ENCODE measurements at places on chromosomes 16 and 17. TPM values are rescaled to one million over a fixed set of nuclear protein-coding genes. Genes with fewer than 3 reads are reported as not detected.

- DNase-seq: no peak
These were observed 192.3 kb upstream of the MAF start for GRCh38 chr16:79792664-79793351.

DNA sequence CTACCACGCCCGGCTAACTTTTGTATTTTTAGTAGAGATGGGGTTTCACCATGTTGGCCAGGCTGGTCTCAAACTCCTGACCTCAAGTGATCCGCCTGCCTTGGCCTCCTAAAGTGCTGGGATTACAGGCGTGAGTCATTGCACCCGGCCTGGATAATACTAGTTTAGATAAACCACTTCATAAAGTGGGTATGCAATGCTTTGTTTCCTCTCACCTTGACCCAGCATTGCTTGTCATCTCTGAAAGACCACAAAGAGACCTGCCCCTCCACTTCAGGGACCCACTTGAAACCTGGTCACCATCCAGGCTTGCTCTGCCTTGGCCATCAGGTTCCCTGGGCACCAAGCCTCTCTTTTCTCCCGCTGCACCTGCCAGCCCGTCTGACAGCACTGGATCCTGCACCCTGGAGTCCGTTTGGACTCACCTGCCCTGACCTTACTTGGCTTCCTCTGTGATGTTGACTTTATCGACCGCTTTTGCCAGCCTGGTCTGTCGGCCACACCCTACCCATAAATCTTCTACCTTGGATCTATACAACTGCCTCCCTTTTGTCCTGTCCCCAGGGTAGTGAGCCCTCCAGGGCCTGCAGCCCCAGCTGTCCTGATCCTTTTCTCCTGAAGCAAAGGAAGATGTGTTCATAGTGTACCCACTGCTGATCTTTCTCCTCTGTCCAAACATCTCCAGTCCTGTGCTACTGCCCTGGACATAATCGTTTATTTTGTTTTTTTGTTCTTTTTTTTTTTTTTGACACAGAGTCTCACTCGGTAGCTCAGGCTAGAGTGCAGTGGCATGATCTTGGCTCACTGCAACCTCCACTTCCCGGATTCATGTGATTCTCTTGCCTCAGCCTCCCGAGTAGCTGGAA is 12.7 kb upstream of the ZG16 start:
- peak; percentile 63 for DNase-seq

GRCh38 chr17:69724238-69724637 is 309.7 kb downstream of the MAP2K6 start:
- no peak for DNase-seq

GRCh38 chr17:3276126-3276525 is 22.0 kb downstream of the OR3A1 start:
- DNase-seq: no peak

DNA sequence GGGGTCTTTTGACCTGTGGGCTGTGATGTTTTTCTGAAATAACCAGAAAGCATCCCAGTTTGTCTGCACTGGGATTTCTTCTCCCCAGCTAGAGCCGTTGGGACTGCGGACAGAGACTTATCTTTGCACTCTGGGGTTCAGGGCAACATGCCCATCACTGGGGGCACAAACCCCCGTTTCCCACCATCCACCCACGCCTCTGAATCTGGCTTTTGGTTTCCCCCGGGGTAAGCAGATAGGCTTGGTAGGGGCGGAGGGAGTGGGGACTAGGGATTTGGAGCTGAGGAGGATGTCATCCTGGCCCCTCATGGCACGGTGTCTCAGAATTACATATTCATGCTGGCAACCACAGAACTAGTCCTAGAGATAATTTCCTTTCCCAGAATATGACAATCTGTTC is 68.6 kb downstream of the CCDC182 start:
- no peak for DNase-seq

- DNase-seq: no peak
These were observed 100.4 kb downstream of the METRNL start for GRCh38 chr17:83179811-83180210.

DNA sequence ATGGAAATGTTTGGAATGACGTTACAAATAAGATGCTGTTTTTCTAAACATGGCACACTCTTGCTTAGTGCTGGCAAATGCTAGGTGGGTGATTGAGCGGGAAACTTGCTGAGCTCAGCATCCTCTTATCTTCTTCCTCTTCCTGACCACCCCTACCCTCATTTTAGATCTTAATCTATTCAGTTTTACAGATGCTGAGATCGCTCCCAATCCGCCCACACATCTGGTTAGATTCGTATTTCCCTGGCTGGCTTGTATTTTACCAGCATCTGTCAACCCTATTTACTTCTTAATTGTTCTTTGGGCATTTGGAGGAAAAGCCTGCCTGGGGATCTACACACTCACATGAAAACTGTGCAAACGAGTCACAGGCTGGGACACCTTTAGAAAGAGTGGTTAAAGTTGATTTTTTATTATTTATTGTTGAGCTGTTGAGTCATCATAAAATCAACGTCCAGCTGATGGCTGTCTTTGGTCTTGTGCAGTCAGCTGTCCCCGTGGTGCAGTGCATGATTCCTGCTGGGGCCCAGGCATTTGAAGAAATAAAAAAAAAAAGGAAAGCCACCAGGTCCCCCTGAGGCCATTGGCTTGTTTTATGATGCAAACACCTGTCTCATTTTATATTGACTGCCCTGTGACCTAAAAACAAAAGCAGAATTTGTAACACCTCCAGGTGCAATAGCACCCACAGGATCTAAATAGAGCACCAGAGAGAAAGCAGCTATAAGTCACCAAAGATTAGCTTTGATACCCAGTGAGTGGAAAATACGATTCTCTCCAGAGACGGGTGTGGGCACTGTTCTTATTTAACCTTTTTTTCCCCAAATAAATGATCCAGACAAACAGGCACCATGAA is 258.6 kb downstream of the HS3ST3B1 start:
- DNase-seq: no peak

C17orf50 gene
- not detected for total RNA-seq

TMEM204 gene
- total RNA-seq: not detected

KRTAP2-2 gene
- total RNA-seq: not detected

Data from Caco-2 (cell line).